ENCODE measurements at places on chromosomes 1 and 21.

- DNase-seq, result no peak
These were observed 174.2 kb downstream of the CAMTA1 start for GRCh38 chr1:6959491-6959890.

GRCh38 chr1:9179463-9180110, 50.7 kb upstream of the GPR157 start:
- DNase-seq, result no peak

GRCh38 chr1:2050793-2051682, 827 bp downstream of the PRKCZ start:
- no peak for DNase-seq

DNA sequence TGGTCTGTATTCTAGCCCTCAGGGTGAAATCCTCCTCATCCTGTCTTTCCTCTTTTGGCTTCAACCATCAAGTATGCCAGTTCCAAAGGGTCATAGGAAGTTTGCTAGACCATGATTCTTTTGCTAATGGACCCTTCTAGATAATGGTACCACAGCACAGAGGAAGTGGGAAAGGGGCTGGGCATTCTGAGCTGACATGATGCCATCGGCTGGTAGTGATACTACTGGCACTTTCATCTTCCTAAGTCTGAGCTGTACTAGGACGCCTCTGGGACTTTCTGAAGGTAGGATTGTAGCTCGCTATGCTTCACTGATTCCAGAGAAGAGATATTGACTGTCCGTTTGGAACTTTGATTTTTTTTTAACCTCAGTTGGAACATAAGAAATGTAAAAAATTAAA, 11.4 kb downstream of the FASLG start:
- DNase-seq, result no peak

DNA sequence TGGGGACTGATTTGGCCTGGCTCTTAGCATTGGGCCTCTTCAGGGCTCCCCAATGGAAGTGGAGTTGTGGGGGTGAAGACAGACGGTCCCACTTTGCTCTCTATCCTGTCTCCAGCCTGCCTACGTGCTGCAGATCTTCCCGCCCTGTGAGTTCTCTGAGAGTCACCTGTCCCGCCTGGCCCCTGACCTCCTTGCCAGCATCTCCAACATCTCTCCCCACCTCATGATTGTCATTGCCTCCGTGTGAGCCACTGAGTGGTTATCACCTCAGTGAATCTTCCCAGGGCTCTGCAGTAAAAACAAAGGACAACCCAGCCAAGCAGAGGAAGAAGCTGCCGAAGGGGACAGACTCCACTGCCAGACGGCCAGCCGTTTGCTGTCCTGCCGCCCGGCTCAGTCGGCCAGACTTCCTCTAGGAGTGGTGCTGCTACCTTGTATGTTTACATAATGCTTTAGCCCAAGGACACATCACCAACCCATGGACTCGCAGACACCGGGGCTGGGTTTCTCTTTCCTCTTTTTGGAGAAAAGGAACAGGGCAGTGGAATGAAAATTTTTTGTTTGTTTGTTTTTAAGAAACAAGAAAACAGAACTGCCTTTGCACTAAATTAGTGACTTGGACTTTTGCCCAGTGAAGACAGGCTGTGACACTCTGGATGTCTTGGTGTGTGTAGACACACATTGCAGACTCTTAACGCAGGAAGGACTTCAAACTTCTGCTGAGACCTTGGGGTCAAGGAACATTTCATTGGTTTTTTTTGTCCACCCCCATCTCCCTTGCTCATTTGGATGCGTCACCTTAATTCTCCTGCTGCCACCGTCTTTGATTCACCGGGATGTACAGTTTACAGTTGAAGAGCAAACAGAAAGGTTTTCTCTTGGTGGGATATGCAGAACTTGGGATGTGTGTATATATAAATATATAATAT, 36.5 kb downstream of the ZBTB17 start:
- no peak for DNase-seq

- DNase-seq, result no peak
These were observed 30.8 kb downstream of the TNNI3K start for GRCh38 chr1:74266001-74266400.

All from effector memory CD4-positive, alpha-beta T cell (primary cell).